Posterior cingulate gyrus (tissue), 11 donors: ENCODE measurements at places on chromosomes 12 and 14.

DNA sequence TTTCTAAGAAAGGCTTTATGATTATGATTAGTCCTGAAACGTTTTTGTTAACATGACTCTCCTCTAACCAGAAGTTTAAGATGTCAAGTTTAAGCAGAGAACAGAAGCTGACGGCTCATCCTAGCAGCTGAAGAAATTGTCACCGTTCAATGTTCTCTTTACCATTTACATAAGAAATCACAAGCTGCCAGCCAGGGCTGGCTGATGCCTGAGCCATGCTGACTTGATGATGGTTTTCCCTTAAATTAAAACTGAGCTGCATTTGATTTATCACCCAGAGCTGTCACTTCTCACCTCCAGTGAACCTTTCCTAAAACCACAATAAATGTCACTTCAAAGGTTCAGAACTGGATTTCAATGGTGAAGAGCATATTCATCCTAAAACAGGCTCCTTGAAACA, 153.6 kb downstream of the KTN1 start:
- DNase-seq = no peak

GRCh38 chr14:32826404-32827082, 112.1 kb upstream of the NPAS3 start:
- DNase-seq = peak; percentile 29

GRCh38 chr12:5779401-5779800, 165.7 kb downstream of the ANO2 start:
- no peak for DNase-seq

- no peak for DNase-seq
Observed at GRCh38 chr12:100927826-100928225, 133.2 kb downstream of the ANO4 start.

GRCh38 chr14:63046339-63047268, 1.3 kb upstream of the KCNH5 start:
- DNase-seq = no peak

GRCh38 chr14:59103396-59103795, 85.1 kb upstream of the DAAM1 start:
- no peak for DNase-seq

- DNase-seq = no peak
Observed at GRCh38 chr12:25970916-25971653, 12.6 kb downstream of the RASSF8 start.

DNA sequence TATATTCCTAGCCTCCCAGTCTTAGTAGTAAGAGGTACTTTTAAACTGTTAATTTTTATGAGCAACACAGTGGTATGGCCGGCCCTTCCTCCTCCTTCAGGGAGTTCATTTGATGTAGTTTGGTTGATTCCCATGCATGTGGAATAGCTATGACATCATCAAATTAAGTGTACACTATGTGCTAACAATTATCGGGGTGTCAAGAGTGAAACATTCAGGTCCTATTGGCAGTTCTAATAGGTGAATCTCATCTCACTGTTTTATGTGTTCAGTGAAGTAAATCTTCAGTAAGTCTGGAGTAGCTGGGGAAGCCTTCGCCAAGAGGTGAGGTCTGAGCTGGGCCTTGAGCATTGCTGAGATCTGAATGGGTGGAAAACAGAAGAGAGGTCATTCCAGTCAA, 656.5 kb downstream of the DIO2 start:
- no peak for DNase-seq

DNA sequence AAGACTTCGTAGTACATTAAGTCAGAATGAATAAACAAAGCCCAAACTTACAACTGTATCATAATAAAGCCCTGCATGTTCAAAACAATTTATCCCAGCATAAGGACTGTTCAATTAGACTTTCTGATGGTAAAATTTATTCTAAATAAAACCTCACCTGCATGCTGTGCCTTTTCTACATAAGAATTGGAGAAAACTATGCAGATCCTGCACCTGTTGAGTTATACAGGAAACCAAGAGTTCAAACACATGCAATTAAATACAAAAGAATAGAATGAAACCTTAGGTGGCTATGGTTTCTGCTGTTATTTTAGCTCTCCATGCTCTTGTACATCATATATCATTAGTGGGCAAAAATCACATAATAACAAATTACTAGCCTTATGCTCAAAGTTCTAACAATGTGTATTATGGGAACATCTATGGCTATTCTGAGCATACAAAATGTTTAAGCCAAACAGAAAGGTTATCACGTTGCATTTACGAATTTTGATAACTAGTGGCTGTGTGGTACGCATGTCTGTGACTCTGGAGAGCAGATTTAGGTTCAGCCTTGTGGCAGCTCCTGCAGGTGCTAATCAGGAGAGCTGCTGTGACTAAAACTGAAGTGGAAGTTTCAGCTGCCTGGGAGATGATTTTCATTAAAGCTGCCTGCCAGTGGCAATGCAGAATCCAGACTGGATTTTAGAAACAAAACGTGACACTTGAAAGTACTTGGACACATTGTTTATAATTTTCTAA, 36.1 kb upstream of the LRFN5 start:
- no peak for DNase-seq

DNA sequence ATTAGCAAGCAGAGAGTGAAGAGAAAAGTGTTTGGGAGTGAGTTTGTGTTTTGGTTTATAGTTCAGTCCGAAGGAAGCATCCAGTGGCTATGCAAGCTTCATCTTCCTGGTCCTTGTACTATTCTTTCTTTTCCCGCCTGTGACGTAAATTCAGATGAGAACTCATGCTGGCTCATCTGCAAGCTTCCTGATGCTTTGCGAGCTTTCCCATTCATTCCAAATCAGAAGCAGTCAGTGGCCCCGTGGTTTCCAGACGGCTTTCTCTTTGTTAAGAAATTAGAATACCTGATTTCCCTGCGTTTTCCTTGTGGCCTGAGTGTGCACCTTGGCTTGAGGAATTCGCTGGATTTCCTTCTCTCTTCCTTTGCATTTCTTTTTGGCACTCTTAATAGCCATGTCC, 89.5 kb downstream of the TESC start:
- DNase-seq = no peak

- no peak for DNase-seq
Observed at GRCh38 chr14:34946699-34947098, 36.1 kb upstream of the SRP54 start.
